ENCODE measurements at places on chromosomes 3 and 15.
A peak's percentile ranks its signal among the peaks of the same experiment; 100 is the strongest.

- no peak for DNase-seq
These were observed 3.6 kb downstream of the FOXP1 start for GRCh38 chr3:71579935-71580406.

- DNase-seq = no peak
These were observed 245.7 kb downstream of the ZIC1 start for GRCh38 chr3:147654827-147655226.

DNA sequence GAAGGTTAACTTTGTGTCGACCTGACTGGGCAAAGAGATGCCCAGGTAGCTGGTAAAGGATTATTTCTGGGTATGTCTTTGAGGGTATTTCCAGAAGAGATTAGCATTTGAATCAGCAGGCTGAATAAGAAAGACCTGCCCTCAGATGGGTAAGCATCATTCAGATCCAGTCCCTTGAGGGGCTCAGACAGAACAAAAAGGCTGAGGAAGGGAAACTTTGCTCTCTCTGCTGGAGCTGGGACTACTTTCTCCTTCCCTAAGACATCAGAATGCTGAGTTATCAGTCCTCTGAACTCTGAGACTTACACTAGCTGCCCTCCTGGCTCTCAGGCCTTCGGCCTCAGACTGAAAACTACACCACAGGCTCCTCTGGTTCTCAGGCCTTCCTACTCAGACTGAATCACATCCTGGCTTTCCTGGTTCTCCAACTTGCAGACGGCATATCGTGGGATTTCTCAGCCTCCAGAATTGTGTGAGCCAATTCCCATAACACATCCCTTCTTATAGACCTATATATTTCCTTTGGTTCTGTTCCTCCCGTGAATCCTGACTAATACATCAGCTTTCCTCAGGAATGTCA lies 982.9 kb downstream of the TUSC7 start:
- no peak for DNase-seq

- no peak for DNase-seq
These were observed 939.7 kb downstream of the NSUN3 start for GRCh38 chr3:95002438-95003046.

DNA sequence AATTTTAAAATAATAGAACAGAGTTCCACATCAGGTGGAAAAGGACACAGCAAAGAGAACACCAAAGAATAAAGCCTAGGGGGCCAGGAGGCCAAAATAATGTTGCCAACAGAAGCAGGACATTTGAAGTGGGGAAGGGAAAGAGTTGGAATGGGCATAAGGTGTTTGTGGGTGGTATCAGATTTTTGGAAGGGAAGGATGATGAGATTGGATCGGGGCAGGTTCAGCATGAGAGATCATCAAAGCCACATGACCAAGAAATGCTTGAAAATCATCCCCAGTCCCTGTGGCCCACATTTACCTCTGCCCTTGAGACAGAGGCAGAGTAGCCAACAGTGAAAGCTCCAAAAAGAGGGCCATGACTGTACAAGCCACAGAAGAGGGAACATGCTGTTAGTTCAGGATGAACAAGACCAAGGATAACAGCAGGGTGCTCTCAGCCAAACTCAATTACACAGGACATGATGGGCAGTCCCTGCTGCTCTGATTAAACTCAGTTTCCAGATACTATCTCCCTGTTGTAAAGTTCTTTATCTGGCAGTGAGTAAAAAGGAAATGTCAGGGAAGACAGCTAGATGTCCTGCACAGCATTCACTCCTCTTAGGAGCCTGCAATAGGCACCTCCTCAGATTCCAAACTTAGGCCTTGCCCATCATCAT lies 32.5 kb downstream of the RAB27A start:
- DNase-seq = no peak

DNA sequence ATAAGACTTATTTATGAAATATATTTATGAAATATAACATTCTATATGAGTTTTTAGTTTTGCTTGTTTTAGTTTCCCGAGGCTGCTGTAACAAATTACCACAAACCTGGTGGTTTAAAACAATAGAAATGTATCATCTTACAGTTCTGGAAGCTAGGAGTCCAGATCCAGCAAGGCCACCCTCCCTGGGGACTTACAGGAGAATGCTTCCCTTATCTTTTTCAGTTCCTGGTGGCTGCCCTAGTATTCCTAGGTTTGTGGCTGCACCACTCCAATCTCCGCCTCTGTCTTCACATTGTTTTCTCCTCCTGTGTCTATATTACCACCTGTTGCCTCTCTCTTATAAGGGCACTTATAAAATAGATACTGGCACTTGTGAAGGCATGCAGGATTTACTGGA lies 877.8 kb downstream of the TUSC7 start:
- no peak for DNase-seq

DNA sequence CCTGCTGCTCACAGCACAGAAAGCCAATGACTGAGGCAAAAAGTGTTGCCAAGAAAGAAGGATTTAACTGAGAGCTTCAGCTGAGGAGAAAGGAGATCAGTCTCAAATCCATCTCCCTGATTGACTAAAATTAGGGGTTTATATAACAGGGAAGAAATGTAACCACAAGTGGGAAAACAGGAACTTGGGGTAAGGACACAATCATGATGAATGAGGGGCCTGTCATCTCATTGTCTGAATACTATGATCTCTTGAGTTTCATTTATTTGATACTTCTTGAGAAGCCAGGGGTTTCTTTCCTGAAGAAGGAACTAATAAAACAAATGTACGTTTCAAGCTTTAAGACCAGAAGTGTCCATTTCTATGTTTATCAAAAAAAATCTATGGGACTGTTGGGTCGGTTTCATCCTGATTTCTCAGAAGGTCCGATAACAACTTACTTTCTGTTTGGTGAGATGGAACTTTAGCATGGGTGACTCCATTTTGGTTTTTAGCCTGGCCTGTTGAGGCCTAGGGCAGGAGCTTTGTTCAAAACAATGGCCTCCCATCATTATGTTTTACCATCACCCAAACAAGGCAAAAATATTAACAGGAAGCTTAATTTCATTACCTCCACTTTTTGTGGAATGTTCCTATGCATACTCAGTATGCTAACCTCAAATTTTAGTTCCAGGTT lies 76.6 kb upstream of the PIAS1 start:
- no peak for DNase-seq

DNA sequence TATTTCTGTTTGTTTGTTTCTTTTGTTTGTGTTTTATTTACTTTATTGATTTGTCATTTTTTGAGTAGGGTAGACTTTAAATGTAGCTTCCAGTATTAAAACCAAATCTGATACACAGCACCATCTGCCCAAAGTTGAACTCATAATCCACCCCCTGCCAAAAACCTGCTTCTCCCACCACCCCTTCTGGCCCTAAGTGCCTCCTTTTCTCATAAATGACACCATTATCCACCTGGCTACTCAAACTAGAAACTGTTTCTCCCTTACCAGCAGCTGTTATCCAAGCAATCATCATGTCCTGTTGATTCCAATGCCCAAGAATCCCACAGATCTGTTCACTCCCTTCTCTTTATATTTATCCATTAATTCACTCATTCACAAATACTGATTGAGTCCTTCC lies 21.8 kb upstream of the PTX3 start:
- DNase-seq = no peak

- no peak for DNase-seq
These were observed 160.2 kb downstream of the GHSR start for GRCh38 chr3:172287937-172288477.

DNA sequence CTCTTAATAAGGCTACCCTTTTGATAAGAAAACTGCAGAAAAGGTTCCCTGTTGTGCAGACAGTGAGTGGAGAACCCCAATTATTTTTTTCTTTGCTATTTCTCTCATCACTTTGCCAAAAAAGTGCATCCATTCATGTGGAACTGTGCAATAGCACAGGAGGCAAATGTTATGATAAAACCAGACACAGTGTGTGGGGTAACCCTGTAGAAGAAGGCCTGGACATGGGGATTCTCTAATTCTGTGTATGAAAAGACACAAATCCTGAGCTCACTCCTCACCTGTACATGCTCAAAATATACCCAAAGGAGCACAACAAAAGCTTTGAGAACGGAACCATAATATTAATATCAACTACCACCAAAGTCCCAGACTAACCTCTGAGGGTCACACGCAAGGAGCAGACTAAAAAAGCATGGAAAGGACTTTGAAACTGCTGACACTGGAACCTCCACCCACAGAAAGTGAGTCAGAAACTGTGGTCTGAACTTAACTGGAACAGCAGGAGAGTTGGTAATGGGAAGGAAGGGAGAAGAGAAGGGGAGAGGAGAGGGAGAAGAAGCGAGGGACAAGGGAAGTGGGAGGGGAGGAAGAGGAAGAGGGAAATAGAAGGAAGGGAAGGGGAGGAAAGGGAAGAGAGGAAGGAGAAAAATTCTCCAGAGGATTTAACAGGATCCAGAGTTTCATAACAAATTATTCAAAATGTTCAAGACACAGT lies 299.9 kb downstream of the TBC1D5 start:
- no peak for DNase-seq

GRCh38 chr3:50242851-50243542 lies 7.0 kb downstream of the GNAI2 start:
- DNase-seq = peak; percentile 22

DNA sequence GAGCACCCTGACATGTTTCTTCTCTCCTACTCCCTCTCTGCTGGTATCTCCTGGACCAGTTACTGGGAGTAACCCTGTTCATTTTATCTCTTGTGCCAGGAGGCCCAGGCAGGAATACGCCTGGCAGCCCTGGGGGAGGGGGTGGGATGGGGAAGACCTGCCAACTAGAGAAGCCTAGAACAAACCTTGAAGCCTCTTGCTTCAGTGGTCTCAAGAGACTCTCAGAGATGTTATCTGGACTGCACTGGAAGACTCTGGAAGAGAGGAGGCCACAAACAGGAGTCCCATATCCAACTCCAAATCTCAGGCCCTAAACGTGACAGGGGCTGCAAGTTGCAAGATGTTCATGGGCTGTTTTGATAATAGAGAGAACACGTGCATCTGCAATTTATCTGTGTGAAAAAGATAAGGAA lies at the start of gene EPB42:
TSS of gene EPB42 (minus strand) at position 28 of the 413 bp plus-strand sequence. CDS start 193 bp downstream, outside the sequence.
- no peak for DNase-seq

DNA sequence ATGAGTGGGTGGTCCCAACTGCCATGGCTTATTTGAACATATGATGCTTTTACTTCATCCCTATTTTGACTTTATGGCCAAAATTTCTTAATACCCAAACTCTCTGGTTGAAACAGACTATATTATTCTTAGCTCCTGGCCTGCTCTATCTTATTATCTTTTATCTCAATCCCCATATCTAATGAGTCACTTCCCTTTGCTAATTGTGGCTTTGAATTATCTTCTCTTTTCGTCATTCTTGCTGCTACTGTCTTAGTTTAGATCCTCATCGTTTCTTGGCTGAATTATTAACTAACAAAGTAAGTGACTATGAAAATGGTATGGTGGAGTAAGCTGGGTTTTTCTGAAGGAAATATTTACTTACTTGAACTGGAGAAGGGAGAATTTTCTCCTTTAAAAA lies 28.2 kb upstream of the DNAJC19 start:
- DNase-seq = no peak

- DNase-seq = peak; percentile 68
These were observed 1.1 kb upstream of the RNU6-1 start for GRCh38 chr15:67840749-67841512.

DNA sequence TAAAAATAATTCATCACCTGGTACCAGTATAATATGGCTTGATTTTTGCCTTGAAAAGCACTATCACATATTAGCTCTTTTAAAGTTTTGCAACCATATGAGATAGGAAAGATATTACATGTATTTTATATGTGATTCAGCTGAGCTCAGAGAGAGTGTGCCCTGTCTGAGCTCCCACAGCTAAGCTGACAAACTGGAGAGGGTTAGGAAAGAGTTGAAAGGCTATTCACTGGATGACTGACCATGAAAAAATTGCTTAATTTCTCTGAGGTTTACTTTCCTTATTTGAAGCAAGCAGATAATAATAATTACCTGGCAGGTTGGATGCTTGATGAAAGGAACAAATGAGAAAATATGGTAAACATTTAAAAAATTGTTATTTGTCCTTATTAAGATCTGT lies 97.4 kb upstream of the CCDC80 start:
- DNase-seq = no peak

DNA sequence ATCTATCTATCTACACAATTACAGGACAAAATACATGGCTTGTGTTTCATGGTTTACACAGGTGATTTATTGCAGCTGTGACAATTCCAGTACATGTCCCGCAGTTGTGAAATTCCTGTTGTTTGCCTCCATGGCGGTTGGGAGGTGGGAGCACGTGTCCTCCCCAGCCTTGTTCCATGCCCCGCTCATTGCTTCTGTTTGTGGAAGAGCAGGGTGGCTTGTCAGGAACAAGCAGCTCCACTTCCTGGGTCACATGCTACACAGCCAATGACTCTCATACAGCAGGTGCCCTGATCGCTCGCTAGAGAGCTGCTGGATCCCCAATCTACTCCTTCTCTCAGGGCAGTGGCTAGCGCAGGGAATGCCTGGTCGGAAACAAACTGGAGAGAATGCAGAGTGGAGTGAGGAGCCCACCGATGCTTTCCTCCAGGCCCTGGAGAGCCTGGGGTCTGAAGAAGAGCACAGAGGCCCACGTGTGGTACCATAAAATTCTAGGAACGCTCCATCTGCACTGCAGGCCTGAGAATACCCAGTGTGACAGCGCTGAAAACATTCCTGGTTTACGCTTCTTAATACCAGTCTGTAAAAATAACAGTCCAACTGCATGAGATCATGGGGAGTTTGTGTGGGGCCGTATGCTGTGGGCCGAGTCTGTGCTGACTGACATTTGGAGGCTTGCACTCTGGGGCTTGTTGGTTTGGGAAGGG lies 270.6 kb upstream of the RGMA start:
- peak; percentile 66 for DNase-seq

- no peak for DNase-seq
These were observed 285.3 kb downstream of the SV2B start for GRCh38 chr15:91385311-91385710.

DNA sequence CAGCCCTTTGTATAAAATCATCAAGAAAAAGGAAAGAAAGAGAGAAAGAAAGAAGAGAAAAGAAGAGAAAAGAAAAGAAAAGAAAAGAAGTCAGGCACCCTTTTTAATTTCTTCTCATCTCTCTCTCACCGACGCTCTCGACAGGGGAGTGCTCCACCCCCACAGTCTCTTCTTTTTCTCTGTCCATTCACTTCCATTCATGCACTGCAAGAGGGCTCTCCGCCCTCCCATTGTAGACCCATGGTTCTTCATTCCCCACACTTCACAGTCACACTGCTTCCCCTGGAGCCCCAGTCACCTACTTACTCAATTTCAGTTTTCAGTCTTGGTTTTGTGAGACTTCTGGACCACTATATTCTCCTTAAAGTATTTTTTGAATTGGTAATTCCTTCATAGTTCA lies 254.7 kb downstream of the SOX2 start:
- DNase-seq = no peak

- no peak for DNase-seq
These were observed 170.5 kb upstream of the TBL1XR1 start for GRCh38 chr3:177367788-177368187.

DNA sequence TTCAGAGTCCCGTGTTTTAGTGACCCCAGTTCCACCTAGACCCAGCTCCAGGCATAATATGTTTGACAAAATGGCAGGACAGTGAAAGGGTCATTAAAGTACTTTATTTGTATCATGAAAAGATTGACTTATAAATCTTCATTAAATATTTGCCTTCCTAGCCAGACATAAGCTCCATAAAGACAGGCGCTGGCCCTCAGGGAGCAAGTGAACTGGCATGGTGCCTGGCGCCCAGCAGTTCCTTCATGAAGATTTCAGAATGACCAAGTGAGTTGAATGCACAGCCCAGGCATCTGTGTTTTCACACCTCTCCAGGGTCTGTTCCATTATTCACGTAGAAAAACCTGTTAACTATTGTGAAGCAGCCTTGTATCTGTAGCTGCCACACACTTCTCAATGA lies 166.2 kb downstream of the GAP43 start:
- DNase-seq = no peak

GRCh38 chr3:179738998-179739397 lies 86.2 kb downstream of the USP13 start:
- DNase-seq = no peak
